ENCODE measurements at places on chromosomes 12 and 14. TPM values are rescaled to one million over a fixed set of nuclear protein-coding genes. Genes with fewer than 3 reads are reported as not detected.
A peak's percentile ranks its signal among the peaks of the same experiment; 100 is the strongest.

GRCh38 chr12:74614426-74614825 lies 76.8 kb downstream of the ATXN7L3B start:
- no peaks in the 10 kb centered on the region for H3K27me3 ChIP-seq
- DNase-seq, result no peak
- H3K27ac ChIP-seq, result no peak overlapping the region
- H3K4me1 ChIP-seq, result no peaks in the 10 kb centered on the region

GRCh38 chr12:89195470-89195869 lies 156.8 kb downstream of the DUSP6 start:
- no peaks in the 10 kb centered on the region for H3K36me3 ChIP-seq
- no peak for DNase-seq
- no peaks in the 10 kb centered on the region for H3K27me3 ChIP-seq
- no peak overlapping the region for H3K4me3 ChIP-seq
- H3K27ac ChIP-seq, result no peak overlapping the region

GRCh38 chr14:34038358-34039057 lies 87.6 kb upstream of the EGLN3 start:
- H3K4me3 ChIP-seq, result peak overlapping the region; percentile 14
- no peaks in the 10 kb centered on the region for H3K36me3 ChIP-seq
- H3K4me1 ChIP-seq, result peaks cover 59% of the 10 kb centered on the region
- no peaks in the 10 kb centered on the region for H3K27me3 ChIP-seq
- peak; percentile 82 for DNase-seq
- H3K27ac ChIP-seq, result peak overlapping the region; percentile 94

GRCh38 chr12:32131666-32132065 lies 25.0 kb downstream of the BICD1 start:
- H3K27ac ChIP-seq, result no peak overlapping the region
- no peaks in the 10 kb centered on the region for H3K27me3 ChIP-seq
- H3K4me1 ChIP-seq, result no peaks in the 10 kb centered on the region
- H3K36me3 ChIP-seq, result no peaks in the 10 kb centered on the region
- no peak for DNase-seq

DNA sequence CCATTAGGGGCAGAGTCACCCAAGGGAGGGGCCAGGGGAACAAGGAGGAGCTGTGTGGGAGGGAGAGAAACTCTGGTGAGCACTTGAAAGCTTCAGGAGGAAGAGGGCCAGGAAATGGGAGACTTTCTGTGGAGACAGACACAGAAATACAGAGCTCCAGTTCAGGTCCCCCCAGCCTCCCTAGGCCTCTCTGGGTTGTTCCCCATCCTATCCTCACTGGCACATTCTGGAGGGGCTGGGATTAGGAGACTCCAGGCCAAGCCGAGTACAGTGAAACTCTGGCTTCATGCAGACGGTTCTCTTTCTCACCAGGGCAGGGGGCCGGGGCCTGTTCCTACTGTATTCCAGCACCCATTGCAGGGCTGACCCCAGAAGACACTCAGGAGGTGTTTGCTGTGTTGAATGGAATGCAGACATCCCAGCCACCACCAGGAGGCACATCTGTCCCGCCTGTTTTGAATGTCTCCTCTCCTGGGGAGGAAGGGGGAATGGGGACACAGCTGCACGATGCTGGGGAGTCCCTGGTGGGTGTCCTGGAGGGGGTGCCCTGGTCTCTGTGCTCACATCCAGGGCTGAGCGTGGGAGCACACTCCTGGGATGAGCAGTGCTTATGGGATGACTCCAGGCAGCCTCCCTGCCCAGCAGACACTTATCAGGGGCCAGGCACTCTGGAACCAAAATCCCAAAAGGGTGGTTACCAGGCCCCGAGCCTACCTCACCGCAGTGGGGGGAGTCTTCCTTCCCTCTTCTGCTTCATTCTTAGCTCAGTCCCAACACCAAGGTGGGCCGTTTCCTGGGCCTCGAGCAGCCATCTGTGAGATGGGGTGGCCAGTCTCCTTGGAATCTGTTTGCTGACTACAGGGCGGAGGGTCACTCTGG lies 5.5 kb upstream of the KRT84 start:
- H3K36me3 ChIP-seq, result no peaks in the 10 kb centered on the region
- peak; percentile 25 for DNase-seq

DNA sequence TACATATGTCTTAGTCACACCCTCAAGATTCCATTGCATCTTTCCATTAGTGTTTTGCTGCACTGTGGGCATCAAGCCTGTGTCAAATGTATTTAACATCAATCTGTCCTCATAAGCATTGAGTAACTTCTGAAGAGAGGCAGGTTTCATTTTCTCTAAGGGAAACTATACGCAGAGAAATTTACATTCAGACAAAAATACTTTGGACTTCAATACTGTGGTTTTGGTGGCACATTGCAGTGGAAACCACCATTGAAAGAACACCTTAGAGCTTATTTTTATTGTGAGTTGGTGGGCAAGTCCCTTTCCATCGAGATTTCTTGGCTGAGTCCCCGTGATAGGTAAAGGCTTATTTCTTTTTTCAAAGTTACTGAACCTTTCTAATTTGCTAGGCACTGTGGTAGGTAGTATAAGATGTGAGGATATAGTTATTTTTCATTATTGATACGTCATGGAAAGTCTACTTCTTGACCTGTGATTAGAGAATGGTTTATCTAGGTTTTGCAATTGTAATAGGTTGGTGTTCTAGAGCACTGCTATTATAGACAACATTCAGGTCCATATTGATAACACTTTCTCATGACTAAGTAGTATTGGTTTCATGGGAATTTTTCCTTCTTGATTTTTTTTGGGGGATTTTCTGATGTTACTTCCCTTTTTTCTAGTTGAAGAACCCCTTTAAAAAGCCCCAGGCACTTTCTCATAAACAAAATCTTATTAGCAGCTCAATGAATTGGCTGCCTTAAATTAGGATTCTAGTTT lies 81.9 kb downstream of the CFAP54 start:
- H3K27ac ChIP-seq, result no peak overlapping the region
- H3K36me3 ChIP-seq, result no peaks in the 10 kb centered on the region
- DNase-seq, result no peak
- H3K4me1 ChIP-seq, result no peaks in the 10 kb centered on the region

UNC79 gene
- 0.05 TPM for total RNA-seq

OR6S1 gene
- not detected for total RNA-seq
